ENCODE measurements at places on chromosomes 6 and 20.

DNA sequence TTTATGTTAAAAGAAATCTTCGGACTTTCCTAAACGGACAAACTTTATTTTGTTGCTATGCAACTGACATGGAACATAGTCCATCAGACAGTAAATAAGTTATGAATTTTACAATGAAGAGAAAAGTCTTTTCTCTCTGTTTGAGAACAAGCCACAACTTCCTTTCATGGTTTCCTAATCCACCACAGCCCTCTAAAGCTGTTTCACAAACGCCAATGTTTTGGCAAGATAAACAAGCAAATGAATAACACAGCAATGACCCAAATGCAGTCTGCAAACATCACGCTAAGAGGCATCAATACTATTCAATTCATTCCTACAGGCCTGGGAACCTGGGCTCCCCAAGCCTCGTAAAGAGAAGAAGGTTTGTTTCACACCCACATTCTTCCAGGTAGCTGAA, 60.4 kb downstream of the HAO1 start:
- DNase-seq, result no peak

GRCh38 chr6:157099912-157100593, 223.3 kb downstream of the TMEM242 start:
- DNase-seq, result no peak

DNA sequence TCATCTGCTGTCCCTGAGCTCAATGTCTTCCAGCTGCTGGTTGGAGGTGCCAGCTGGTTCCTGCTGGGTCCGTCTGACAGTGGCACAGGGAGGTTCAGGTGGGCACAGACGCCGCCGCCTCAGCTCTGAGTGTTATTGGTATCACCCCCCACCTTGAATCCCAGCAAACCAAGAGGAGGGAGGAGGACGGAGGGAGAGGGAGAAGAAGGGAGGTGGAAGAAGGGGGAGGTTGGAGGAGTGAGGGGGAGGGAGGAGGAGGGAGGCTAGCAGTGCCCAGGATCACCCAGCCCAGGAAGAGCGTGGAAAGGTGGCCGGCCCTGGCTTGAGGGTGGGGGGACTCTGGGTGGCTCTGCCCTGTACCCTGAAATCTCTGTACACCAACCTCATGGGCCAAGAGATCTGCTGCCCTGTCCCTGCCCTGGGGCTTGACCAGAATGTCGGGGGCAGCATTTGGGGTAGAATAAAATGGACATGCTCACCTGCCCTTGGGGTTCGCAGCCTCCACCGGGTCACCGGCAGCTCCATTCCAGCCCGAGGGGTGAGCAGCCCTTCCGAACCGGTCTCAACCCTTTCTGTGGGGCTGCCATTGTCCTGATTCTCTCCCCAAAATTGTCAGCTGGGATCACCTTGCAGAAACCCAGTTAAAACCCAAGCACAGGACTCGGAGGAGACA, 17.1 kb downstream of the NTSR1 start:
- no peak for DNase-seq

GRCh38 chr6:29509239-29509638, 21.5 kb upstream of the MAS1L start:
- DNase-seq, result no peak

DNA sequence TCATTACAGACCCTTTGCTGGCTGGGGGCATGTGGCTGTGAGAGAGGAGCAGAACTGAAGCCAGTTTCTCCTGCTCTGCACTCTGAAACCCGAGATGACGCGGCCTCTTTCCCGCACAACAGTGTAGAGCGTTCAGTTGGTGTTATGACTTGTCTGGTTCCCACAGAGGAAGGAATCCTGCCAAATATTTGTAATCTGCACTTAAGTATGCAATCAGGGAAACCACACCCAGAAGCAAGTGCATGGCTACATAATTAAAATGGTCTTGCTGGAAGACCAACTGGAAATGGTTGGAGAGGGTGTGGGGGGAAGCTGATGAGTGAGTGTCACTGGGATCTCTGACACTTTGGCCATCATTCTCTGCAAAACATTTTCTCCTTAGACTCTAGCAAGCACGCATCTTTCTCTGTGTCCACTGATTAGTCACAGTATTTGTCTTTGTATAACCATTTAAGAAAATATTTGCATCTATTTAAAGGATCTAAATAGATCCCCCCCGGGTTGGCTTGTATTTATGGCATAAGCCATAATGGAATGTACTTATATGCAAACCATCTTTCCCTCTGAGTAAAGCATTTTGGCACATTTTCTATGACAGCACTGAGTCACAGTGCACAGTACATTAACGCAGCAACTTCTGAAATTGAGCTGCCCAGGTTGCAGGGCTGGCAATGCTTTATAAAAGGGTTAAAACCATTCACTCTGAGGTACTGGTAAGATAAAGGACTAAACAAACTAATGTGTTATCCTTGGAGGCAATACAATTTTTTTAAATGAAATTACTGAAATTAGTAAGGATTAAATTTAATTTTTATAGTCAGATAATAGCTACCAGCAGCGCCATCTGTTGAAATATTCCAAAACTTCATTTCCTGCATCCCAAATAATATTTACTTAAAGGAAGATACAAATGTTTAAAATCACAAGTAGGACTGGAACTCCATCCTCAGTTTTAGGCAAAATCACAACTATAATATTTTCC, 76.7 kb downstream of the FOXC1 start:
- DNase-seq, result peak; percentile 16

DNA sequence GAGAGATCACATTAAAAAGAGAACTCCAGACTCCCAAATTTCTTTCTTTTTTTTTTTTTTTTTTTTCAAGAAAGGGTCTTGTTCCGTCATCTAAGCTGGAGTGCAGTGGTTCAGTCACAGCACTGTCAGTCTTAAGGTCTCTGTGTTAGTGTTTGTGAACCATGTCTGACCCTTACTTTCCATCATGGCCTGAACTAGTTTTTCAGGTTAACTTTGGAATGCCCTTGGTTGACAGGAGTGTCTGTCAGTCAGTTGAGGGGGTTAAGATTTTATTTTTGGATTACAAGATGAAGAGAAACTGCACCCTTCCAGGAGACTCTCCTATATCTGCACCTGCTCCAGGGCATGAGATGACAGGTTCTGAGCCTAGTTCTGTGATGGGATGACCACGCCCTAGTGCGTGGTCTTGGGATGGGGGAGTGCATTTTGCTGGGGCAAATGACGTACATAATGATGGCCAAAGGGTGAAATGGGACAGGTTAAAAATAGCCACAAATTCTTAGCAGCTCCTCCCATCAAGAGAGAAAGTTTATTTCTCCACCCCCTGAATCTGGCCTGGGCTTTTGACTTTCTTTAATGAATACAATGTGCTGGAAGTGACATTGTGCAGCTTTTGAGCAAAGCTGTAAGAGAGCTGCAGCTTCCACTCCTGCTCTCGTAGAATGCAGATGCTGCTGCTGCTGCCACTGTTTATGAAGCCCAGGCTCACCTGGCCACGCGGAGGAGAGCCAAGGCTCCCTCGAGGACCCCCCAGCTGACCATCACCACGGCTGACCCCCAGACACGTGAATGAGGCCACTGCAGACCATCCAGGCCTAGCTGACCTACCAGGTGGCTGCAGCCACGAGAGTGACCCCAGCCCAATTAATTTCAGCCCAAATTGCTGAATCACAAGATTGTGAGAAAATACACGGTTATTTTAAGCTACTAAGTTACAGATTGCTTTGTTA, 29.7 kb upstream of the FAM50B start:
- no peak for DNase-seq

GRCh38 chr20:17856024-17856564, 112.5 kb downstream of the SNX5 start:
- DNase-seq, result no peak

- DNase-seq, result no peak
Measured at GRCh38 chr6:13427316-13427715, 60.1 kb downstream of the GFOD1 start.

- no peak for DNase-seq
Measured at GRCh38 chr20:24908642-24909041, 40.4 kb upstream of the CST7 start.

Data from kidney capillary endothelial cell (primary cell).